ENCODE measurements at places on chromosomes 11 and 22.

- DNase-seq = peak; percentile 38
Observed at GRCh38 chr22:20205964-20206708, 55.3 kb upstream of the CCDC188 start.

GRCh38 chr11:986270-986951, 50.1 kb downstream of the MUC6 start:
- no peak for DNase-seq

DNA sequence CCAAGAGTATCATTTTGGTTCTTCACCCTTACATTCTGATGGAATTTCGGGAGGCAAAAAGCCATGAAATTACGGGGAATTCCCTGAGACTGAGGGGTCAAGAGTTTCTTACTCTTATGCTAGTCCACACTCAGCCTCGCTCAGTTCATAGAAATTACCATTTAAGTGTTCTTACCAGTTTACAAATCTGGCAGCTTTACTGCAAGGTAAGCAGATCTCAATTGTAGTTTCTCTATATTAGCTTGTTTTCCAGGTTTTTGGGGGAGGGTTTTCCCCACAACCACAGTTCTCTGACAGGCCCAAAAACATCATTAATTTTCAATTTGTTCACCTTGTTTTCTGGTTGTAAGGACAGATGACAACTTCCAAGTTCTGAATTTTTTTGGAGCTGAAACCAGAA, 1028.4 kb downstream of the FAM181B start:
- DNase-seq = no peak

DNA sequence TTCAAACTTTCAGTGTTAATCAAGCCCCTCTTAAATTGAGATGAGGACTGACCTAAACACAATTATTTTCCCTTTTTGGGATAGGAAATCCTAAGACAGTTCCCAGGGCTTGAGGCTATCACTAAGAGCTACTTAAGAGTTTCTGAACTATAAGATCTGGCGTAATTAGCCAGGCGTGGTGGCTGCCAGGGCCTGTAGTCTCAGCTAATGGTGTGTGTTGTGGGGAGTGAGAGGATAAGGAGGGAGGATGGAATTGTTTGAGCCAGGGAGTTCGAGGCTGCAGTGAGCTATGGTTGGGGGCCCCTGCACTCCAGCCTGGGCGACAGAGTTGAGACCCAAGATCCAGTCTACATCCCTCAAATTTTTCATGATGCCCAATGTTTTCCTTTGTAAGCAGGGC, 23.5 kb upstream of the EXPH5 start:
- no peak for DNase-seq

DNA sequence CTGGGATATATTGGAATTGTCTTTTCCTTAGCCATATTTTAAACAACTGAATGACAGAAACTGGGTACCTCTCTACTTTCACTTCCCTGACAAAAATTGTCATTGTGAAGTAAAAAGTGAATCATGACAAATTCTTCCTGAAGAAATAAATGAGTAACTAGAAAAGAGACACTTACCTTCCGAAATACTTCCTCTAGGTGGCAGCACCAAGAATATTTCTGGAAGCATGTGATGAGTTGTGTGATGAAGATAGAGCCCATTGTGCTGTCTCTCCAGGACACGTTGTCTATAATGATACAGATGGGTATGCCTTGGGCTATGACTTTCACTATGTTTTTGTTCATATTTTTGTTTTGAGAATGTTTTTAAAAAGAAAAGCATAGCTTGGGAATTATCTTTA, 21.5 kb downstream of the CASP4 start:
- DNase-seq = peak; percentile 10
